ENCODE measurements at places on chromosomes 3 and 15.

GRCh38 chr3:65716071-65716751 lies 322.5 kb downstream of the MAGI1 start:
- H3K4me1 ChIP-seq = no peaks in the 10 kb centered on the region
- no peak overlapping the region for H3K4me3 ChIP-seq
- H3K27ac ChIP-seq = no peak overlapping the region
- no peaks in the 10 kb centered on the region for H3K27me3 ChIP-seq

DNA sequence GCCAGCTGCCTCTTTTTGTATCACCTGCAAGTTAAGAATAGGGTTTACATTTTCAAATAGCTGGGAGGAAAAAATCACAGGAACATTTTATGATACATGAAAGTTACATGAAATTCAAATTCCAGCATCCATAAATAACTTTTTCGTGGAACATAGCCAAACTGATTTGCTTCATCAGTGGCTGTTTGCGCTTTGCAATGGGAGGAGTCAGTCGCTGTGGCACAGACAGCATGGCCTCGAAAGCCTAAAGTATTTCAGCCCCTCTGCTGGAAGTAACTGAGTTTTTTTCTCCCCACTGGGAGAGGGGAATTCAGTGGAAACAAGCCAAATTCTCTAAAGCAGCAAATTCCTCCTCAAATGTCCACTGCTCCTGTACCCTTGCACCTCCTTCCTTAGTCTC lies 271.9 kb downstream of the SUCLG2 start:
- no peak overlapping the region for H3K4me3 ChIP-seq
- peaks cover 3% of the 10 kb centered on the region for H3K4me1 ChIP-seq
- no peaks in the 10 kb centered on the region for H3K27me3 ChIP-seq
- DNase-seq = no peak
- peaks cover 3% of the 10 kb centered on the region for H3K36me3 ChIP-seq

DNA sequence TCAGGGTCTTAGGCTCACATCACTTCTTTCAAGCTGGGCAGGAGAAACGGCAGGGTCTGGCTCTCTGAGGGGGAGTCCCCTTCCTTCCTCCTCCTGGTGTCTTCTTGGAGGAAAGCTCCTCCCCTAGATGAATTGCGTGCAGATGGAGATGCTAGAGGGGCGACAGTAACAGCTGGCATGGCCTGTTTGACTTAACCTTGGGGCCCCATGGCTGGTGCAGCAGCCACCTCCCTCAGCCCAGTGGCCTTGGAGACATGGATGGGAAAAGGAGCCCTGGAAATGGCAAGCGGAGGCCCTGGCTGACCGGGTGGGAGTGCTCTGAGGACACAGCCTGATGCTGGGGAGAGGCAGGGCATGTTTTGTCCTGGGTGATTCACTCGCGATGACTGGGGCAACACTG lies 20.2 kb downstream of the PAK6 start:
- no peaks in the 10 kb centered on the region for H3K36me3 ChIP-seq
- peaks cover 21% of the 10 kb centered on the region for H3K27me3 ChIP-seq
- DNase-seq = no peak

- no peak overlapping the region for H3K27ac ChIP-seq
- no peaks in the 10 kb centered on the region for H3K4me1 ChIP-seq
- H3K4me3 ChIP-seq = no peak overlapping the region
- DNase-seq = no peak
These were observed 300.0 kb upstream of the CTNNB1 start for GRCh38 chr3:40899286-40899712.

DNA sequence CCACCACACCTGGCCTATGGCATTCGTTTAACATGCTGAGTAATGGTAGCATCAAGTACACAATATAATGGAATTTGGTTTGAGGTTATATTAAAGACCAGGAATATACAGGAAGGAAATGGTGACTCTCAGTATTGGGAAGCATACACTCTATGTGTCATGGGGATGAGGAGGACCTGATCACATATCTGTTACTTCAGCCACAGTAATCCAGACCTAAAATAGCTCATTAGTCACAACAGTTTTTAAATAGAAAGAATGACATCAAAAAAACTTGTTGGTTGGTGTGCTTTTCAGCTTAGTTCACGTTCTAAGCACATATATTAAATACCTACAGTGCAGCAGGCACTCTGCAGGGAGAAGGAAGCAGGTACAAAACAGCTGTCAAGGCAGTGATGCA lies 52.5 kb upstream of the ATP2C1 start:
- H3K27ac ChIP-seq = no peak overlapping the region
- H3K4me1 ChIP-seq = no peaks in the 10 kb centered on the region
- H3K27me3 ChIP-seq = no peaks in the 10 kb centered on the region
- no peak for DNase-seq
- no peak overlapping the region for H3K4me3 ChIP-seq
- no peaks in the 10 kb centered on the region for H3K36me3 ChIP-seq

DNA sequence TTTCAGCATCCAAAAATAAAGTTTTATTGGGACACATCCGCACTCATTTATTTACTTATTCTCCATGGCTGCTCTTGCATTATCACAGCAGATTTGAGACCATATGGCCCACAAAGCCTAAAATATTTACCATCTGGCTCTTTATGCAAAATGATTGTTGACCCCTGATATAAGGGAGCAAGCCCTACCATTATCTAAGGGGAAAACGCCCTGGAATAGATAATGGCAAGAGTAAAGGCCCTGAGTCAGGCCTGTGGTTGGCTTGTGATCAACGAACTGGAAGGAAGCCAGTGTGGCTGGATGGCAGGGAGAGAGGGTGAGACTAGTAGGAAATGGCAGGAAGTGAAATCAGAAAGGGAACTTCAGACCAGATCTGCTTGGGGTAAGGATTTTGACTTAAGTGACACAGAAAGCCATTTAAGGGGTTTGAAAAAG lies 24.6 kb upstream of the DMXL2 start:
- H3K4me3 ChIP-seq = no peak overlapping the region
- no peaks in the 10 kb centered on the region for H3K36me3 ChIP-seq
- no peak for DNase-seq
- no peak overlapping the region for H3K27ac ChIP-seq
- no peaks in the 10 kb centered on the region for H3K4me1 ChIP-seq

DNA sequence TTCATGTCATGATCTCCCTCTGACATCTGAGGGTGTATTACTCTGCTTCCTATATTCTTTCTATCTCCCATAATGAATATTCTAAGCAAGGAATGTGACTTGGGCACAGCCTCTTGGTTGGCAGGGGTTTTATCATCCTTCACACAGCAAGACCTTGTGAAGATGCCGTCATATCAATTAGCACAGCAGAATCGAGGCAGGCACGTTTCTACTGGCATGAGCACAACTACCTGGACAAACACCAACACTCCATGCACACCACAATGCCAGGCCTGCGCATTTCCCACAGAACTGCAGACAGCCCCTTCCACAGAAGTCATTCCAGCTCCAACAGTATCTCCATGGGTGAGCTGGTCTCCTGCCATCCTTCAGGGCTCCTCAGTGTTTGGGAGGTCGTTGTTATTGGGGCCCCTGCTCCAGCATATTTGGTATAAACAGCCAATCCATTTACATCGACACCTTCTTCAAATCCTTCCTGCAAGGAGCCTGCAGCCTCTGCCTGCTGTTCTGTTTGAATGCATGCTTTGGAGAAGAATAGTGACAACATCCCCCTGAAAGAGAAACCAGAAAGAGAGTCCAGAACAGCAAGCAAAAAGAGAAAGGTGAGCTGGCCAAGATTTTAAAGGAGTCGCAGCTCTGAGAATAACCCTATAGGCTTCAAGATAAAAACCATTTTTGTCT lies 275.5 kb downstream of the SHOX2 start:
- H3K27ac ChIP-seq = no peak overlapping the region
- H3K4me3 ChIP-seq = no peak overlapping the region
- no peak for DNase-seq
- no peaks in the 10 kb centered on the region for H3K36me3 ChIP-seq
- H3K27me3 ChIP-seq = peaks cover 8% of the 10 kb centered on the region
- no peaks in the 10 kb centered on the region for H3K4me1 ChIP-seq

Measured in effector memory CD8-positive, alpha-beta T cell (primary cell).